ENCODE measurements at places on chromosomes 2 and 18. TPM values are rescaled to one million over a fixed set of nuclear protein-coding genes. Genes with fewer than 3 reads are reported as not detected.

The MOB4 gene
- 19.9 TPM for total RNA-seq

The AMER3 gene
- total RNA-seq: not detected

The CPLX4 gene
- total RNA-seq: not detected

The SERPINB13 gene
- total RNA-seq: not detected

The ANKRD62 gene
- total RNA-seq: 0.20 TPM

The SSB gene
- 53.8 TPM for total RNA-seq

The STON1 gene
- 1.7 TPM for total RNA-seq

The ELOA2 gene
- not detected for total RNA-seq

The ASB18 gene
- not detected for total RNA-seq

The GALNT5 gene
- 1.9 TPM for total RNA-seq

The CGREF1 gene
- total RNA-seq: 0.37 TPM

The CTIF gene
- 17.0 TPM for total RNA-seq

The GAREM2 gene
- 1.7 TPM for total RNA-seq

The ERMN gene
- not detected for total RNA-seq

The ZSWIM2 gene
- total RNA-seq: not detected

The MOGAT1 gene
- total RNA-seq: 0.35 TPM

Measured in PC-9 (cell line).